ENCODE measurements at places on chromosomes 7 and 10. TPM values are rescaled to one million over a fixed set of nuclear protein-coding genes. Genes with fewer than 3 reads are reported as not detected.

GRCh38 chr7:131637859-131638258 is 81.4 kb upstream of the PODXL start:
- H3K4me3 ChIP-seq = no peak overlapping the region
- DNase-seq = no peak
- H3K4me1 ChIP-seq = peaks cover 2% of the 10 kb centered on the region
- no peaks in the 10 kb centered on the region for H3K36me3 ChIP-seq
- H3K27me3 ChIP-seq = no peaks in the 10 kb centered on the region

DNA sequence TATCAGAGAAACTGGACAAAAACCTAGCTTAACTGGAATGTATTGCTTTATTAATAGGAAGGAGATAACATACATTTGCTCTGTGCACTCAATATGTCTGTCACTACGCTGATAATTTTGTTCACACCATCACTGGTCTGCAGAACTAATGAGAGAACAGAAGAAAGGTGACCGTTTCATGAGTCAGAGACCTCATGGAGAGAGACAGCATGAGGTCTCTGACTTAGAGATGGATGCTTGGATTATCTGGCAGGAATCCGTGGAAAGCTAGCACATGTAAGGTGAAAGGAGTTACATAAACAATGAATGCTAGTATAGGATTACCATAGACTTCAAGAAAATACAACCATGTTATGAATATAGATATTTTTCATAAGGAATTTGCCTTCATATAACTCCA is 947.3 kb downstream of the IPMK start:
- H3K27ac ChIP-seq = no peak overlapping the region
- DNase-seq = no peak
- H3K4me1 ChIP-seq = no peaks in the 10 kb centered on the region
- no peaks in the 10 kb centered on the region for H3K27me3 ChIP-seq
- H3K4me3 ChIP-seq = no peak overlapping the region

DNA sequence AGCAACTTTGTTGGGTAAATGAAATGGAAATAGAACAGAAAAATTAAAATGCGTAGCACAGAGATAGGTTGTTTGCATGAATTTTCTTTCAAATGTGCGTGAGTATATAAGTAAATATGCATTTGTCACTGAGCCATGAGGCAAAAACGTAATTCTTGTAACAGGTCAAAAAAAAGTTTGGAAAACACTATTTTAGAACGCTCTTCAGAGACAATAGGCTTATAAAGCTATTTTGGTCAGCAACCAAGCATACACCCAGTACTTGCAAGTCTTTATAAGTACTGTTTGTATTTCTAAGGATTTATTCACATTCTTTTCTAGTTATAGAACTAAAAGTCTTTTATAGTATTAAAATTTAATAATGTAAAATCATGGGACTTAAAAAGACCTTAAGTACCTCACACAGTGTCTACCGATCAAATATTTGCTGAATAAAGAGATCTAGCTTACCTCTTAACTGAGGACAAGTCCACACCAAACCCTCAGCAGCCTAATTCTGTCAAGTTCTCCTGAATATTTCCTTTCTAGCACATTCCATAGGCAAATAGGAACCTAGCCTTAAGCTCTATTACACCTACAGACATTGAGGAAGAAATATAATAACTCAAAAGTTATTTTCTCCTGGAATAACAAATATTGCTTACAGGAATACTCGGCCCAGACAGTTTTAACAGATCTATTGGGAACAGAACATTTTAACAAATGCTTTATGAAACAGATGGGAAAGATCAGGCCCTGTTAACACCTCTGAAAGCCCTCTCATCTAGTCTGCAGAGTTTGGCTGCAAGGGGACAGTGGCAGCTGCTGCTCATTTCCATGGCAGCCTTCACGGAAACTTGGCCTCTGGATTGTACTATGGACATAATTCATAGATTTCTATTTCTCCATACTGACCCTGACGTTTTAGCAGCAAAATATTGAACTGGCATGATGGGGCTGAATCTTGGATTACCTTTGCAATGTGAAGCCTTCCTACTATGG is 8.8 kb downstream of the CRPPA start:
- H3K27me3 ChIP-seq = no peaks in the 10 kb centered on the region
- H3K4me3 ChIP-seq = no peak overlapping the region
- peaks cover 39% of the 10 kb centered on the region for H3K4me1 ChIP-seq
- peak; percentile 89 for DNase-seq
- H3K36me3 ChIP-seq = no peaks in the 10 kb centered on the region
- H3K27ac ChIP-seq = no peak overlapping the region

GRCh38 chr10:114100848-114101741 is 57.4 kb downstream of the ADRB1 start:
- peak; percentile 73 for DNase-seq
- H3K36me3 ChIP-seq = no peaks in the 10 kb centered on the region
- peaks cover 6% of the 10 kb centered on the region for H3K27me3 ChIP-seq
- peak overlapping the region; percentile 29 for H3K4me3 ChIP-seq
- no peaks in the 10 kb centered on the region for H3K4me1 ChIP-seq

GRCh38 chr10:97689559-97690020 is 2.5 kb upstream of the AVPI1 start:
- H3K27ac ChIP-seq = no peak overlapping the region
- no peaks in the 10 kb centered on the region for H3K27me3 ChIP-seq
- H3K4me3 ChIP-seq = no peak overlapping the region

GRCh38 chr10:107409522-107409921 is 245.0 kb upstream of the SORCS1 start:
- no peaks in the 10 kb centered on the region for H3K27me3 ChIP-seq
- H3K27ac ChIP-seq = no peak overlapping the region
- no peak overlapping the region for H3K4me3 ChIP-seq
- no peaks in the 10 kb centered on the region for H3K4me1 ChIP-seq
- DNase-seq = no peak

DNA sequence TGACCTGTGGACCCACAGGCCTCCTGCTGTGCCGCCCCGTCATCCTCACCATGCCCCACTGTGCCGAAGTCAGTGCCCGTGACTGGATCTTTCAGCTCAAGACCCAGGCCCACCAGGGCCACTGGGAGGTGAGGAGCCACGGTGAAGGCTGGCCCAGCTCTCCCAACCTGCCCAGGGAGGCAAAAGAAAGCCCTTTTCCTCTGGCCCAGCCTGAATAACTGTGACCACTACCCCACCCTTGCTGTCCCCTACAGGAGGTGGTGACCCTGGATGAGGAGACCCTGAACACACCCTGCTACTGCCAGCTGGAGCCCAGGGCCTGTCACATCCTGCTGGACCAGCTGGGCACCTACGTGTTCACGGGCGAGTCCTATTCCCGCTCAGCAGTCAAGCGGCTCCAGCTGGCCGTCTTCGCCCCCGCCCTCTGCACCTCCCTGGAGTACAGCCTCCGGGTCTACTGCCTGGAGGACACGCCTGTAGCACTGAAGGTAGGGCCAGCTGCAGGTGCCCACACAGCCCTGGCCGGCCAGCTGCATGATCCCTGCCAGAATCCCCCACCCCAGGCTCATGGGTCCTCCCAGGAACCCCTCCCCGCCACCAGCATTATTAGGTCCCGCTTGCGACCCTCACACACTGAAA is 25.5 kb upstream of the SLC29A3 start:
- DNase-seq = no peak
- no peak overlapping the region for H3K4me3 ChIP-seq
- no peaks in the 10 kb centered on the region for H3K4me1 ChIP-seq
- H3K27me3 ChIP-seq = no peaks in the 10 kb centered on the region
- no peak overlapping the region for H3K27ac ChIP-seq

DNA sequence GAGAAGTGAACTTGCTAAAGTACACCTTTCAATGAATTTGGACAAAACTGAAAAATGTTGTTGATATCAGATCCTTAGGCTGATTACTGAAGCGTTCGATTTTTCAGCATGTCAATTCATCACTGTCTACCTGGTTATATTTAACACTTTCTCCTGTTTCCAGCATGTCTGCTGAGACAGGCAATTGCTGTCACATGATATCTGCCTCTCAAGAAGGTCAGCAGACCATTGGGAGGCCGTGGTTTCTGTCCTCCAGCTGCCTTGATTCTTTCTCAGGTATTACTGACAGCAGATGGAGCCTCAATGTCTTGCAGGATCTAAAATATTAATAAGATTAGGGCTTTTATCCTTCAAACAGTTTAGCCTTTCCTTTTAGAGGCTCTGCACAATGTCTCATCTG is 127.5 kb downstream of the SNX10 start:
- no peak overlapping the region for H3K4me3 ChIP-seq
- H3K27me3 ChIP-seq = no peaks in the 10 kb centered on the region
- DNase-seq = no peak
- H3K27ac ChIP-seq = no peak overlapping the region

DNA sequence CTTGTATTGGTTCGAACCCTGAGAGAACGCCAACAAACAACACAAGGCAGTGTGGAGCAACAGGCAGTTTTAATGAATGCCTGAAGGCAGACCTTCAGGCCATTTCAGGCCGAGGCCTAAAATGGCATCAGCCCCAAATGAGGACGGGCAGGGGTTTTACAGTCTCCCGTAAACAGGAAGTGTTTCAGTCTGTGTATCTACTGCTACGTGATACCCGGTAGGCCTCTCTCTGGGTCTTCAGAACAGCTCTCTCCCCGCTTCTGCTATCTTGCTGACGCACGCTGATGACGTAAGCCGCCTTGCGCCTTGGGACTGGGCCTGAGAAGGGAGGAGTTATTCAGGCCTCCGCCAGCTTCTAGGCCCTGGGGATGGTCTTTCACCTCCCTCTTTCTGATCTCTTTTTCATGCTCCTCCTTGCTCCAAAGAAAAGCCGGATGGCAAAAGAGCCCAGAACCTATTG is 67.7 kb downstream of the ST8SIA6 start:
- no peak overlapping the region for H3K4me3 ChIP-seq
- no peak overlapping the region for H3K27ac ChIP-seq
- H3K27me3 ChIP-seq = no peaks in the 10 kb centered on the region
- no peaks in the 10 kb centered on the region for H3K36me3 ChIP-seq
- H3K4me1 ChIP-seq = peaks cover 18% of the 10 kb centered on the region

- H3K36me3 ChIP-seq = peaks cover 49% of the 10 kb centered on the region
- no peak overlapping the region for H3K4me3 ChIP-seq
- no peak overlapping the region for H3K27ac ChIP-seq
- no peak for DNase-seq
These were observed 6.5 kb downstream of the TBRG4 start for GRCh38 chr7:45104844-45105587.

GRCh38 chr7:155846936-155847335 is 34.7 kb upstream of the SHH start:
- no peaks in the 10 kb centered on the region for H3K27me3 ChIP-seq
- DNase-seq = no peak
- no peak overlapping the region for H3K4me3 ChIP-seq
- no peak overlapping the region for H3K27ac ChIP-seq

DNA sequence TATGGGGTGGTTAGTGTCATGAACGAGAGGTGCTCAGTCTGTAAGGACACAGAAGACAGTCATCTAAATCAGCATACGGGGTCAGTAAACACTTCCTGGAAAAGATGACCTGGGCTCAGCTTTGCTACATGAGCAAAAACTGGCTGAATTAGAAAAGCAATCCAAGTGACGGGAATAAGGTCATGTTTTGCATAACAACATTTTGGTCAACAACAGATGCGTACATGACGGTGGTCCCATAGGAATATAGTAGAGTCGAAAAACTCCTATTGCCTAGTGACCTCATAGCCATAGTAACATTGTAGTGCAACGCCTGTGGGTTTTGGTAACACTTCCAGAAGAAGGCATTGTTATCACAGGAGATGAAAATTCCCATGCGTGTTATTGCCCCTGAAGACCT is 92.9 kb downstream of the CTNNA3 start:
- no peaks in the 10 kb centered on the region for H3K36me3 ChIP-seq
- H3K27me3 ChIP-seq = no peaks in the 10 kb centered on the region
- H3K27ac ChIP-seq = peak overlapping the region; percentile 9
- DNase-seq = no peak

DNA sequence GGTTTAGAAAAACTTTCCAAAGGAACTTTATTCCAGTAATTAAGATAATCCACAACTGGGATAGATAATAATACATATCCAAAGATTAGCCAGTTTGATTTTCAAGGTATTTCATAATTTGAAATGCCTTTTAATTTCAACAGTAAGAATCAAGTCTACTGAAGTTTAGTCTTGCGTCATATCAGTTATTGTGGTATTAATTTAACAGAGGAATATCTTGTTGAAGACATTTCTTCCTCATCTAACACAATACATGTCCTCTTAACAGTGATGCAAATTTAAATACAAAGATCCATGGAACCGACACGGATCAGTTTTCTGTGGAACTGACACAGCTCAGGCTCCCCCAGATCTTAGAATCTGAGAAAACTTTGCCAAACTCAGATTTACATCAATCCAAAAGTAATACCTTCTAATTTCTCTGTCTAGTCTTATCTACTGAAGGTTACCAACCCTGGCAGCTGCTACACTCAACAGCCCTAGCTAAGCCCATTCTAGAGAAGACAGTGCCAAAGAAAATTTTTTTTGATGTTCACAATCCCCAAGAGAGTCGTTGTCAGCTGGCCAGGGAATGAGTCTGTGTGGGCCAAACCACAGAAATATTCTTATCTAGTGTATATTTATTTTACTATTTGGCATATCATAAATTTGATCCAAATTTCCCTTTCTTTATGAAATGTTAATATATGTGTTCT is 365.2 kb upstream of the MEOX2 start:
- no peak overlapping the region for H3K27ac ChIP-seq
- no peaks in the 10 kb centered on the region for H3K36me3 ChIP-seq
- H3K4me1 ChIP-seq = peaks cover 4% of the 10 kb centered on the region
- DNase-seq = peak; percentile 74

DNA sequence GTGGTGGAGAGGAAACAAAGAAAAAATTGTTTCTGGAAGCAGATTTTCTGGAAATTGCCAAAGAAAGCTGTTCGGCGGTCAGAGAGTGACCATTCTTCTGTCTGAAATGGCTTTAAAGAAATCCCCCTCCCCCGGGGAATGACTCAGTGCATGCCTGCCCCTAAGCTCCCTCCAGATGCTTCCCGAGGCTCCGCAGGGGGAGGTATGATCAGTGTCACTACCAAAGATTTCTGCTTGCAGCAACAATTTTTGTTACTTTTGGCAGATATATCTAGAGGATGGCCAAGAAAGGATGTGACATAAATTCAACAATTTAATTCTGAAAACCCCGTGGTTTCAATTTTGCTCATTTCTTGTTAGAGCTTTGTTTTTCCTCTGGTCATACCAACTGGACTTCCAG is 163.9 kb downstream of the JCAD start:
- H3K36me3 ChIP-seq = no peaks in the 10 kb centered on the region
- DNase-seq = peak; percentile 36

- no peak overlapping the region for H3K27ac ChIP-seq
- DNase-seq = no peak
- no peak overlapping the region for H3K4me3 ChIP-seq
These were observed 20.8 kb upstream of the SDHAF3 start for GRCh38 chr7:97096661-97097060.

RAB19 gene
- 3.2 TPM for total RNA-seq

SGCE gene
- 42.7 TPM for total RNA-seq

SLC29A3 gene
- 9.6 TPM for total RNA-seq

ARPC1A gene
- total RNA-seq = 135 TPM

VSTM2A gene
- total RNA-seq = not detected

FAM170B gene
- not detected for total RNA-seq

CDH23 gene
- total RNA-seq = 6.8 TPM

ADAM22 gene
- 1.7 TPM for total RNA-seq

SMKR1 gene
- total RNA-seq = 0.51 TPM

All from lung (tissue), 17 donors.